ENCODE measurements at places on chromosomes 4 and X.

DNA sequence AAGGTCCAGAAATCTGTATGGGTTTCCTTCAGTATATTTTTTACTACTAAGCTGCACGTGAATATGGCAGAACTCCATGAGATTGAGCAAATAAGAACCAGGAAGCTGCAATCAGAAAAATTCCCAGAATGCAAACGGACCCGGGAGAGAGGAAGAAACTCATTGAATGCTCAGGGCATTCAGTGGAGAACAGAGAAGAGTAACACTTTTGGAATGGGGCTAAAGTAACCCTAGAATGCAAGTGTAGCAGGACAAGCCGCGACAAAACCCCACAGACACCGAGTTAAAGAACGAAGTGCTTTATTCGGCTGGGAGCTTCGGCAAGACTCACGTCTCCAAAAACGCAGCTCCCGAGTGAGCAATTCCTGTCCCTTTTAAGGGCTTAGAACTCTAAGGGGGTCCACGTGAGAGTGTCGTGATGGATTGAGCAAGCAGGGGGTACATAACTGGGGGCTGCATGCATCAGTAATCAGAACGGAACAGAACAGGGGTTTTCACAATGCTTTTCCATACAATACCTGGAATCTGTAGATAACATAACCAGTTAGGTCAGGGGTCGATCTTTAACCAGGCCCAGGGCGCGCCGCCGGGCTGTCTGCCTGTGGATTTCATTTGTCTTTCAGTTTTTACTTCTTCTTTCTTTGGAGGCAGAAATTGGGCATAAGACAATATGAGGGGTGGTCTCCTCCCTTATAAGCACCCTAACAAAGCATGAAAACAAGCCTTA is 56.4 kb downstream of the RAB28 start:
- no peak for DNase-seq

DNA sequence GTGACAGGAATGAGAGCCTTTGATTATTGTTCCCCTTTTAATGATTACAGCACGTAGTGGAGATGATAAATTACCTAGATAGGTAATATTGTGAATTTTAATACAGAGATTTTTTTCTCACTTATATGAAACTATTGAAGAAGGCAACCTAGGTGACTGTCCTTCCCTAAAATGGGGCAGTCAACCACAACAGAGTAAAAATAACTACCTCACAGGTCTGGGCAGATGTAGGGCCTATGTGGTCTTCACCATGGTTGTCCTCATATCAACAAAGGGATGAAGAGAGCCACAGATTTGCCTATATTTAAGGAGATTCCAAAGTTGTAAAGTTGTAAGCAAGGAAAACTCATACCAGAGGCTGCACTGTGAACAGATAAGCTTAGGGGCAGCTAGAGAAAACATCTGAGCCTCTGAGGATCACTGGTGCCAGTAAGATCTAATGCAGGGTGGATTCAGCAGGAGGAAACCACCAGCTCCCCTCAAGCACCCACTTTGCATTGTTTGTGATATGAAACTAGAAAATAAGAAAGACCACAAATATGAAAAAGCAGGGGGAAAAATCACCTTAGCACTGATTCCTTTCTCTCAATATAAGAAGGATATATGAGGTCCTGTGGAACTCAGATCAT is 547.9 kb upstream of the GALNTL6 start:
- DNase-seq, result no peak

GRCh38 chr4:27239641-27240040 is 379.0 kb downstream of the STIM2 start:
- no peak for DNase-seq

GRCh38 chr4:147096667-147097604 is 151.3 kb upstream of the TTC29 start:
- no peak for DNase-seq

- DNase-seq, result no peak
Observed at GRCh38 chrX:1918780-1919179, 303.9 kb downstream of the ASMT start.

DNA sequence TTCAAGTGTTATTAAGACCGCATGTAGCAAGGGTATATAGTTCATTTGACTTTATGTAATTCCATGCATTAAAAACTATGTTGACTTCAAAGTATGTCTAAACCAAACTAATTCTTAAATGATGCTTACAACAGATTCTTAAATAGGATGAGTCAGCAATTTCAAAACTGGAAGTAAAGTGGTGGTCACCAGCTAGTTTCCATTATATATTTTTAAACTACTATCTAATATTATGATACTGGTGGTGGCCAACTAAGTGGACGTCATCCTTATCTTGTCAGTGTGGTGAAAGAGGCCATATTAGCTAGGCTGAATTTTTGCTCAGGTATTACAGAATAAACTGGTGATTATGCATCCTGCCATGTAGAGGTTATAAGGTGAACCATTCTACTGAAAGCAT is 1.2 kb downstream of the IL15 start:
- DNase-seq, result no peak

GRCh38 chr4:183022617-183023016 is 76.4 kb upstream of the WWC2 start:
- no peak for DNase-seq

All from stimulated activated CD4-positive, alpha-beta T cell treated with anti-CD3 and anti-CD28 coated beads, Interleukin-15, amount 100 ng/mL, for 1 hour (primary cell).